ENCODE measurements at places on chromosomes 2 and 18. TPM values are rescaled to one million over a fixed set of nuclear protein-coding genes. Genes with fewer than 3 reads are reported as not detected.

GRCh38 chr2:18167871-18168270 lies 289.4 kb downstream of the KCNS3 start:
- no peaks in the 10 kb centered on the region for H3K27me3 ChIP-seq
- no peak overlapping the region for H3K4me3 ChIP-seq
- no peaks in the 10 kb centered on the region for H3K36me3 ChIP-seq
- no peaks in the 10 kb centered on the region for H3K4me1 ChIP-seq
- DNase-seq: no peak
- no peak overlapping the region for H3K27ac ChIP-seq

GRCh38 chr2:32932825-32933755 lies 13.7 kb upstream of the LTBP1 start:
- H3K36me3 ChIP-seq: no peaks in the 10 kb centered on the region
- no peak overlapping the region for H3K4me3 ChIP-seq
- no peaks in the 10 kb centered on the region for H3K27me3 ChIP-seq
- no peak overlapping the region for H3K27ac ChIP-seq
- H3K4me1 ChIP-seq: no peaks in the 10 kb centered on the region
- no peak for DNase-seq

- H3K4me1 ChIP-seq: peaks cover 16% of the 10 kb centered on the region
- no peak for DNase-seq
- H3K4me3 ChIP-seq: no peak overlapping the region
- no peaks in the 10 kb centered on the region for H3K36me3 ChIP-seq
- no peaks in the 10 kb centered on the region for H3K27me3 ChIP-seq
- no peak overlapping the region for H3K27ac ChIP-seq
These were observed 103.8 kb downstream of the GAREM1 start for GRCh38 chr18:32366586-32367538.

GRCh38 chr2:136381722-136382633 lies 264.0 kb upstream of the CXCR4 start:
- H3K4me1 ChIP-seq: peaks cover 2% of the 10 kb centered on the region
- H3K27ac ChIP-seq: no peak overlapping the region
- no peaks in the 10 kb centered on the region for H3K27me3 ChIP-seq
- DNase-seq: no peak
- no peak overlapping the region for H3K4me3 ChIP-seq

DNA sequence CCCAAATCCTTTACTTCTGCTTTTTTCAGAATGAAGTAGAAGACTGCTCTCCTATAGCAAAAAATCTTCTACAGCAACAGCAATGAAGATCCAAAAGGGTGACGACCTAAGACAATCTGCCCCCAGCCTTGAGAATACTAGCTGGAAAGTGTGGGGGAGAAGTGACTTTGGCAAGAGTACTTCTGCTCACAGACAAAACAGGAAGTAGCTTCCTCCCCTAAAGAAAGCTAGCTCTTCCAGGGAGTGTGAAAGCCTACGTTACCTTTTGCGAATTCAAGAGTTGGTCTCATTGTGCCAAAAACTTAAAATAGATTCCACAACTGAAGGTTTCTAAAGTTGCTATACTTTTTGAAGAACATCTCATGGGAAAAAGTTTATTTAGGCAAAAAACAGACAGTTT lies 1069.2 kb upstream of the CHAC2 start:
- H3K27ac ChIP-seq: no peak overlapping the region
- no peaks in the 10 kb centered on the region for H3K4me1 ChIP-seq
- H3K36me3 ChIP-seq: no peaks in the 10 kb centered on the region
- no peak for DNase-seq

DNA sequence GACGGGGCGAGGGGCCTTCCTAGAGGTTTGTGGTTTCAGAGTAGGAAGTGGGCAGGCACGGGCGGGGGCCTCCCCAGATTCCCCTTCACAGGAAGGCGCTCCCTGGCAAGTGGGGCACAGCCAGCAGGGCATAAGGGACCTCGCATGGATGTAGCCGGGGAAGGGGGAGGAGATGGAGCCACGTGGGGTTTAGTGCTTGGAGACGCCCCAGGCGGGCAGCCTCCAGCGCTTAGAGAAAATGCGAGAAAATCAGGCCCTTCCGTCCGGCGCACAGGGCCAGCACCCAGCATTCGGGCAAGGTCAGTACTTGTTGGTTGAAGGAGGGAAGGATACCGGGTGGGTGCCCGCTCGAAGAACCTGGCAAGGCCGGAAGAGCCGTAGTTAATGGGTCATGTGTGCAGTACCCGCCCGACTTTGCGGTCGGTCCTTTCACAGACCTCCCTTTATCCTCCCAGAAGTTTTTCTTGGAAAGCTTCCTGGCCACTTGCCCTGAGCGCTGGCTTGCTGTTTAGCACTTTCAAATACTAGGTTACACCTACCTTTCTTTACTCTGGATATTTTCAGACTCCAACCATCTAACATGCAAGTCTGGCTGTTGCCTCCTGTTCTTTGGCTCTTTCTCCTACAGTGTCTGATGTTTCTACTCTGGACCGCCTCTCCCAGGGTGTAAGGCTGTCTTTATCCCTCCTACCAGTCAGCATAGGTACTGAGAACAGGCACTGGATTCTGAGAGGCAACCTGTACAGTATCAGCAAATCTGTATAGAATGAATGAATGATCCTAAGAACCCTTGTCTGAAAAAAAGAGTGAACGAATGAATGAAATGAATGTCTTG lies 78.1 kb downstream of the CIB4 start:
- no peak overlapping the region for H3K27ac ChIP-seq
- DNase-seq: no peak
- H3K4me3 ChIP-seq: peak overlapping the region; percentile 44
- H3K4me1 ChIP-seq: peaks cover 16% of the 10 kb centered on the region
- H3K27me3 ChIP-seq: peaks cover 51% of the 10 kb centered on the region

DNA sequence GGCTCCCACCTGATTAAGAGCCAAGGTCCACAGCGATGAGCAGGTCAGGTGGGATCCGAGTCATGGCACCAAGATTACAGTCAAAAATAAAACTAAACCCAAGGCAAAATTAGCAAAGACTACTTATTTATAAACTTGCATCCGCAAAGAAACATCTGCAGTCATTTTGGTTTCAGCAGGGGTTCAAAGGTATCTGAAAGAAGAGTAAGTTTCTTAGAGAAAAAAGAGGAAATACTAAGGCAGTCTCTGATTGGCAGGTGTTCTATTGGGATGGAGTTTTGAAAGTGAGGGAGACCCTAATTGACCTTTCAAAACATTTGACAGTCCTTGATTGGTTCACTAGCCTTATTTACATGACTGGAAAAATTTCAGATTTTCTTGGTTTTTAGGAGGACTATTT lies 11.0 kb upstream of the PLB1 start:
- no peak overlapping the region for H3K4me3 ChIP-seq
- H3K27ac ChIP-seq: no peak overlapping the region
- no peaks in the 10 kb centered on the region for H3K36me3 ChIP-seq
- H3K4me1 ChIP-seq: no peaks in the 10 kb centered on the region

- H3K27me3 ChIP-seq: no peaks in the 10 kb centered on the region
- H3K4me1 ChIP-seq: peaks cover 16% of the 10 kb centered on the region
- DNase-seq: no peak
- H3K36me3 ChIP-seq: no peaks in the 10 kb centered on the region
- H3K4me3 ChIP-seq: peak overlapping the region; percentile 62
- H3K27ac ChIP-seq: no peak overlapping the region
These were observed 839 bp upstream of the GPR148 start for GRCh38 chr2:130728007-130728454.

GRCh38 chr2:44246436-44246835 lies 28.8 kb upstream of the SLC3A1 start:
- no peaks in the 10 kb centered on the region for H3K27me3 ChIP-seq
- H3K27ac ChIP-seq: no peak overlapping the region

DNA sequence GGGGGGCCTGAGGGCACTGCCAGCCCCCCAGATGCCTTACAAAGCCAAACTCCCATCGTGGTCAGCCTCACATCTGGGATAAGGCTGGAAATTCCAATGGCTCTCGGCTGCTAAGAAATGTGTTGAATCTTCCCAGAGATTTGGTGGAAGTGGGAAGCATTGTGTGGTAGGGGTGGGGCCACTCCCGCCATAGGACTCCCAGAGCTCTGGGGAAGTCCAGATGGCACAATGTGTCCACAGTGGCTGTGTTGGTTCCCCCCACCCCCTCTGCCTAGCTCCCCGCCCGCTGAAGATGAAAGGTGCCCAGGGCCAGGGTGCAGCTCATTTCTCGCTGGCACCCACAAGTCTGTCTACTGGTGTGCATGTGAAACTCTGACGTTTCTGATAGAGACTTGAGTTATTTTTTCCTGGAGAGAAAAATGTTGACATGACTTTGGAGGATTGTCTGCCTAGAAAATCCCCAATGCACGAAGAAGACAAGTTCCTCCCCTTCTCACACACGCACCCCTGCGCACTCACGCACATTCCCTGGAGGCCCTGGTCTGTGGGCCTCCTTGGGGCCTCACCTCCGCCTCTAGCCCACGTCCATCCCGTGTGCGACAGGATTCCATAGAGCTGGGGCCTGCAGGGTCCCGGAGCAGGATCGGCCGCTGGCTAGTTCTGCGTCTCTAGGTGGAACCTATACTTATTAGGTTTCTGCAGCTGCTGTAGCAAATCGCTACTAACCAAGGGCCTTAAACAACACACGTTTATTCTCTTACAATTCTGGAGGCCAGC lies 199.1 kb downstream of the ZFP36L2 start:
- no peak for DNase-seq
- peaks cover 10% of the 10 kb centered on the region for H3K4me1 ChIP-seq
- H3K27ac ChIP-seq: peak overlapping the region; percentile 68
- H3K36me3 ChIP-seq: no peaks in the 10 kb centered on the region
- no peak overlapping the region for H3K4me3 ChIP-seq
- H3K27me3 ChIP-seq: no peaks in the 10 kb centered on the region

DNA sequence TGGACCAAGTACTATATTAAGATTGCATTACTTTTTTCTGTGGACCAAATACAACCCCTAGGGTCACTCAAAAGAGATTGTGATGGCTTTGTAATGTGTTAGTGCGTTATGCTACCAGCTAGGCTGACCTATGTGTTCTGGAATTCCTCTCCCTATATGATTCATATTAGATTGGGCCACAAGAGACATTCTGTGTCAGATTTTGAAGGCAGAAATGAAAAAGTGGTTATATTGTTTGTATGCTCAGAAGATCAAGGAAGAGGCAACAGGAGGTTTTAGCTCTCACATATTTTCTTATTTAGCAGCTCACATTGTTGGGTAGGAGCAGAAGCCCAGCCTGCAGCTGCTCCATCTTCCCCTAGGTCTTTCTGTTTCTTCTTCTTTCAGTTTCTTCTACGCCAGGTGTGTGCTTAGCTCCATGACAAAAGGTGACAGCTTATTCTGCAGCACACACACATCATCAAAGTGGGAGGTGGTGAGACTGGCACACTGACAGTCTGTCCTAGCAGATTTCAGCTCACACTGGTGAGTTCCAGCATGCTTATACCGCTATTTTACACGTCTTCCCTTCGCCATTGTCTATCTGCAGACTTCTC lies 156.8 kb upstream of the UBE2E3 start:
- H3K4me3 ChIP-seq: no peak overlapping the region
- H3K36me3 ChIP-seq: no peaks in the 10 kb centered on the region
- no peak overlapping the region for H3K27ac ChIP-seq
- H3K27me3 ChIP-seq: no peaks in the 10 kb centered on the region
- DNase-seq: no peak

DNA sequence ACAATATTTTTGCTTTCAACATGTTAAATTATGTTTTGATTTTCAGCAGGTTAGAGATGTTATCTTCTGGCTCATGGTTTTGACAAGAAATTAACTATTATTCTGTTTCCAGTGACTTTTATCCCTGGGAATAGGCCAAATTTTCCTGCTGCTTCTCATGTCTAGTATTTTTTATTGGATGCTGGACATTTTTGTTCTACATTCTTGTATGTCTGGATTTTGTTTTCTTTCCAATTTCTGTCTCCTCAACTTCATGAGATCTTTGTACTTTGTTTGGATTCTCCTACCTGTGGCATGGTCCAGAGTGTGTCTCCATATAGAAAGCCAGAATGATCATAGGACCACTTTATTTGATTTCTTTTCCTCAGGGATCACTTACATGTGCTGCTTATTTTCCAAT lies 33.1 kb upstream of the MYO1B start:
- no peaks in the 10 kb centered on the region for H3K27me3 ChIP-seq
- no peaks in the 10 kb centered on the region for H3K36me3 ChIP-seq
- no peak for DNase-seq

DNA sequence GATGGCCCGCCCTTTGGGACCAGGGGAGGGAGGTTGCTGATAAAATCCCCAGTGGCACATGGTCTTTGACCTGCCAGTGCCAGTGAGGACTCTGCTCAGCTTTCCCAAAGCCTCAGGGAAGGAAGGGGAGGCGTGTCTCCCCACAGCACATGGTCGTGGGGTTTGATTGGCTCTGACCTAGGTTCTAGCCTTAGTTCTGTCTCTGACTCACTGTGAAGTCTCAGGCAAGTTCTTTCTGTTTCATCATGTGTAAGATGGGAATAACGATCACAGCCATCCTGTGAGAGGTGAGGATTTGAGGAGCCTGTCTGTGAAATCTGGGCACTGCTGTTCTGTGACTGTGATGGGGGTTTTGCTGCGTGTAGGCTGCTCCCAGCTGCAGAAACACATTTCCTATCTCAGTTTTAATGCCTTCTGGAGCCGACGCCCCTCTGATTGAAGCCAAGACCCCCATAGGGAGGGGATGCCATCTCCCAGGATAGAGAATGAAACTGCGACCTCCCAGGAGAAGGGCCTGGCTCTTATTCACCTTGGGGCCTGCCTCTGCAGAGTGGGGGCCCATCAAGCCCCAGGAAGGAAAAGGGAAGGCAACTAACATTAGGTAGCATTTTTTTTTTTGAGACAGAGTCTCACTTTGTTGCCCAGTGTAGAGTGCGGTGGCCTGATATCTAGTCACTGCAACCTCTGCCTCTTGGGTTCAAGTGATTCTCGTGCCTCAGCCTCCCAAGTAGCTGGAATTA lies 84.0 kb downstream of the DDX1 start:
- DNase-seq: no peak
- H3K4me3 ChIP-seq: no peak overlapping the region
- no peaks in the 10 kb centered on the region for H3K4me1 ChIP-seq

- peaks cover 6% of the 10 kb centered on the region for H3K36me3 ChIP-seq
- no peak overlapping the region for H3K4me3 ChIP-seq
- no peaks in the 10 kb centered on the region for H3K4me1 ChIP-seq
- DNase-seq: no peak
These were observed 125.7 kb upstream of the CCDC195 start for GRCh38 chr2:224841910-224842309.

GRCh38 chr18:44637210-44638033 lies 43.3 kb upstream of the SETBP1 start:
- H3K4me3 ChIP-seq: no peak overlapping the region
- no peaks in the 10 kb centered on the region for H3K27me3 ChIP-seq
- no peaks in the 10 kb centered on the region for H3K36me3 ChIP-seq
- no peak overlapping the region for H3K27ac ChIP-seq
- no peaks in the 10 kb centered on the region for H3K4me1 ChIP-seq

- H3K27ac ChIP-seq: no peak overlapping the region
- H3K4me3 ChIP-seq: no peak overlapping the region
- no peak for DNase-seq
- H3K4me1 ChIP-seq: no peaks in the 10 kb centered on the region
- no peaks in the 10 kb centered on the region for H3K36me3 ChIP-seq
These were observed 289.6 kb downstream of the GALNT13 start for GRCh38 chr2:154161286-154161685.

- no peak overlapping the region for H3K27ac ChIP-seq
- no peak overlapping the region for H3K4me3 ChIP-seq
- H3K4me1 ChIP-seq: no peaks in the 10 kb centered on the region
- DNase-seq: no peak
- no peaks in the 10 kb centered on the region for H3K36me3 ChIP-seq
- no peaks in the 10 kb centered on the region for H3K27me3 ChIP-seq
These were observed 22.2 kb upstream of the SOS1 start for GRCh38 chr2:39142904-39143605.

COL4A4 gene
- 5.1 TPM for total RNA-seq

PPP1R1C gene
- total RNA-seq: 21.0 TPM

HEATR5B gene
- 16.3 TPM for total RNA-seq

MSGN1 gene
- not detected for total RNA-seq

AP1S3 gene
- total RNA-seq: 0.35 TPM
